ENCODE measurements at places on chromosomes 1 and 21.

- DNase-seq: no peak
Measured at GRCh38 chr1:47650205-47650604, 212.4 kb downstream of the FOXD2 start.

DNA sequence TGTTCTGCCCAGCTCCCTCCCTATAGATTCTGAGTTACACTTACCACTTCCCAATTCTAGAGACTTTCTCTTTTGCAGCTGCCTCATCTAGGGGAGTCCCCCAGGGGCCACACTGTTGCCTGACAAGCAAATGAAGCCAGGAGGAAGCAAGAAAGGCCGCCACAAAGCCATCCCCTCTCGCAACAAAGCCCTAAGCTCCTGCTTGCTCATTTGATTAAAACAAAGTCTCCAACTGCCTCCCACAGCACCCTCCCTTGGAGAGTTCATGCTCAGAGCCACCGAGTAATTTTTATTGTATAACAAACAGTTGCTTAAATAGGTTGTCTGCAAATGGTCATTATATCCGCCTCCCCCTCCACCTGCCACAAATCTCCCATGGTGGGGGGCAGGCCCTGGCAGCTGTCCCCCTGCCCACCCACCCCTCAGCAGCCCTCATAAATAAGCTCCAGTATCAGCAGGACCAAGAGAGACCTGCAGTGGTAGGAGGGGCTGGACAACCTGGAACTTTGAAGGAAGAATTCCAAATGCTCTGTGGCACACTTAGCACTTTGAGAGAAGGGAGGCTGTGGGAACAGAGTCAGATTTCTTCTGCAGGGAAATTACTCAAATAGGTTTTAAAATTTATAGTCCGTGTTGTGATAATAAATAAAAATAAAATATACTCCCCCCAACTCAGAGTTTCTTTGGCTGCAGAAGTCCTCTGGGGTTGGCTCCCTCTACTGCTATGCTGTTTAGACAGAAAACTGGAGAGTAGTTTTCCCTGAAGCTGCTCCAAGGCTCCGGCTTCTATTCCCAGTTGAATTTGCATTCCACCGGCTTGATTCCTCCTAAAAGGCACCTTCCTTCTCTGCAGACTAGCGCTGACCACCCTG is 237.5 kb downstream of the TTLL7 start:
- peak; percentile 75 for DNase-seq

DNA sequence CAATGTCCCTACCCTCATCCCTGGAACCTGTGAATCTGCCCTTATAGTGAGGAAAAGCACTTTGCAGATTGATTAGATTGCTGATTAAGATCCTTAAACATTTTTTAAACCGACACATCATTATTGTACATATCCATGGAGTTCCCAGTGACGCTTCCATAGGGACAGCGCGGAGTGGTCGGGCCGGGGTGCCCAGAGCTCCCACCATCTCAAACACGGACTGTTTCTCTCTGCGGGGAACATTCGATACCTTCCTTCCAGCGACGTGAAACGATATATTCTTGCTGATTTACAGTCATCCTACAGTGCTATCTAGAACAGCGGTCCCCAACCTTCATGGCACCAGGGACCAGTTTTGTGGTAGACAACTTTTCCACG is 4.0 kb downstream of the KRTAP10-12 start:
- no peak for DNase-seq

- no peak for DNase-seq
Measured at GRCh38 chr1:222053790-222054294, 312.0 kb upstream of the DUSP10 start.

GRCh38 chr21:28832013-28832714 is 160.5 kb downstream of the LTN1 start:
- DNase-seq: no peak

- DNase-seq: no peak
Measured at GRCh38 chr1:156198831-156199349, 5.0 kb downstream of the SLC25A44 start.
